ENCODE measurements at places on chromosomes 7 and 10.

GRCh38 chr7:66790725-66791124 is 50.2 kb downstream of the RABGEF1 start:
- no peak for DNase-seq

- DNase-seq = no peak
Observed at GRCh38 chr7:137360087-137360679, 16.6 kb upstream of the PTN start.

DNA sequence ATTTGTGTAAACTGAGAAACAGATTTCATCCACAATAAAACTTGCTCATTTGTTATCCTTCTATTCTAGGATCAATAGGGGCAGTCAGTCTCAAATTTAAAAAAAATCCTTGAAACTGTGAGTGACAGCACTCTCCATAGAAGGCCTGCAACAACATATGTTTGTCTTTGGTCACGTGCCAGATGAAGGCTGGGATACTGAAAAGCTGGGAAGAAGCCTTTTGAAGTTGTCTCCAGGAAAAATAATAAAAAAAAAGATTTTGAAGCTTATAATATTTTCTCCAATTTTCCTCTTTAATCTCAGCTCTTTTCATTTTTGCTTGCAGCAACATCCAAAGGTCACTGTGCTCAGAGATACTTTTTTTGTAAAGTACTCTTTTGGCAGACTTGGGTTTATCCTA is 128.6 kb upstream of the SLC26A5 start:
- no peak for DNase-seq

DNA sequence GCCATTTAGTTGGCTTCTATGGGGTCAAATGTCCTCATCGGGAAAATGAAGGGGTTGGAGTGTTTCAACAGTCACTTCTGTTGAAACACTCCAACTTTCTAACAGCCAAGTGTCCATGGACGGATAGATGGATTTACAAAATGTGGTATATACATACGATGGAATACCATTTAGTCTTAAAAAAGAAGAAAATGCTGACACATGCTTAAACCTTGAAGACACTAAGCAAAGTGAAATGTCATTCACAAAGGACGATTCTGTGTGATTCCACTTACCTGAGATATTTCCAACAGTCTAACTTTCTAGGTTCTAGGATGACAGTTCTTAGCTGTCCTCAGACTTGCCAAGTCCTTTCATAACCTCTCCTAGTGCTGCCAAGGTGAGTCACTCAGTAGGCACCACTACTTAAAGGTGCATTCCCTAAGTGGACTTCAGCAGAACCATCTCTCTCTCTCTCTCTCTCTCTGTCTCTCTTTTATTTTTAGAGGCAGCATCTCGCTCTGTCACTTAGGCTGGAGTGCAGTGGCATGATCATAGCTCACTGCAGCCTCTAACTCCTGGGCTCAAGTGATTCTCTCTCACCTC is 69.0 kb downstream of the DENND2A start:
- peak; percentile 79 for DNase-seq

DNA sequence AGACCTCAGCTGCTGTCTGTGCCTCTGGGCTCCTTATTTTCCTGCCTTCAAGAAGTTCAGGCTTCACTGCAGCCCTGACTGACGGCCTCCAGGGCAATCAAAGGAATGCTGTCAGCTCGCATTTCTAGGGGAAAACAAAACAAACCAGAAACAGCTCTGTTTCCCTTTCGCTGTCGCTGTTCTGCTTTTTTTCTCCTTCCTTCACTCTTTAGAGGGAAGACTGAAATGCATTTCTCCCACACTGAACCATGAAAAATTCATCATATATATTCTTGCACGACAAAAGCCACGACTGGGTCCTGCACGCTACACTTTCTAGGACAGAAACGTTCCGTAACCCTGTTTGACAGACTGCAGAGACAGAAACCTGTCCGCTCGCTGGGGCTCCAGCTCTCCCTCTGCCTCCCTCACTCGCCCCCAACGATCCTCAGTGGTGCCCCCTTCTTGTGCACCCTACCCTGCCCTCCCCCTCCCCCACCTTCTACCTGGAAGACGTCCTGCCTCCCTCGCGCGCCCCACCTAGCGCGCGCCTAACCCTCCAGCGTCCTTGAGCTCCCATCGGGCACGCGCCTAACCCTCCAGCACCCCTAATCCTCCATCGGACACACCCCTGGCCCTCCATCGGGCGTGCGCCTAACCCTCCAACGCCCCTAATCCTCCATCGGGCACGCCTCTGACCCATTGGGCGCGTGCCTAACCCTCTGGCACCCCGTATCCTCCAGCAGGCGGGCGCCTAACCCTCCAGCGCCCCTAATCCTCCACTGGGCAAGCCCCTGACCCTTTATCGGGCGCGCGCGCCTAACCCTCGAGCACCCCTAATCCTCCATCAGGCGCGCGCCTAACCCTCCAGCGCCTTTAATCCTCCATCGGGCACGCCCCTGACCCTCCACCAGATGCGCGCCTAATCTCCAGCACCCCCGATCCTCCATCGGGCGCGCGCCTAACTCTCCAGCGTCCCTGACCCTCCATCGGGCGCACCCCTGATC is 37.1 kb downstream of the SVOPL start:
- peak; percentile 31 for DNase-seq

DNA sequence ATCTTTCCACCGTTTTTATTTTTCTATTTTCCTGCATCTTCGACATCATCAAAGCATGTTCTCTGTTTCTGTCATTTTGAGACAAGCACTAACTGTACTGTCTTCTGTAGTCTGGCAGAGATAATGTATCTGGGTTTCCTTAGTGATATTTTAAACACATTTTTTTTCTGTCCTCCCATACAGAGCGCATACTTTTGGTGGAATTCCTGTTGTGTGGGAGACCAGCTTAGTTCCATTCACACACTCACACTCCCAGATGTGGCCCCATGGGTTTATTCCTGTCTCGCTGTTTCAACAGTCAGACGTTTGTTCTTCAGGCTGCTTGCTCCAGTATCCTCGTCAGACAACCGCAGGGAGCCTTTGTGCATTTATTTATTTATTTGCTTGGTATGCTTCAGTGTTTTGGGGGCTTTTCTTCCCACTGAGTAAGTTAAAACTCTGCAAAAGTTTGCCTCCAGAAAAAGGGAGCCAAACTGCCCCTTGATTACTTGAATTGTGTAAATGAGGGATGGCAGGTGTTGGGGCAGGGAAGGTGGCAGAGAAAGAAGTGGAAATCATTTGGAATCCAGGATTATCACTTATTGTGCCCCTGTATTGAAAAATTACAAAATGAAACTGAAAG is 456.8 kb upstream of the KLF6 start:
- no peak for DNase-seq

DNA sequence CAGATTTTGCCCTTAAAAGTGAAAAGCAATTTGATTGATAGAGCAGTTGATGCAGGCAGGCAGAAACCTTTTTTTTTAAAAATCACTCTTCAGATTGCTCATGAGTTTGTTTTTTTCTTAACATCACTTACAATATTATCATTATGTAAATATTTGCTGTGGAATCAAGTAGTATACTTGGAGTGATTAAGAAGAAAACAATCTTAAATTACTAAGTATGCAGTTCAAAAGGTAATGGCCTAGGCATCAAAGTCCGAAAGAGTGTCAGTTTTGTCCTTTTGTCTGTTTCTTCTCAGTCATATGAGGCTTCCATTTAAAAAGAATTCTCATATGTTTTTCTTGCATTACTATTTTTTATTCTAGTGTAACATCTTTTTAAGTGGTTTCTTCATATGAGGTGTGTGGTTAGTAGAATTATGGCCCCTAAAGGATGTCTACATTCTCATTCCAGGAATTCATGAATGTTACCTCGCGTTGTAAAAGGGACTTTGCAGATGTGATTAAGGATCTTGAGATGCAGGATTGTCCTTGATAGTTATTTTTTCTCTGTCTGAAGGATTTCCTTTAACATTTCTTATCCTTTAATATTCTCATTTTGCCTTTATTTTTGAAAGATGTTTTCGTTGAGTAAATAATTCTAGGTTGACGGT is 44.0 kb downstream of the BICC1 start:
- DNase-seq = peak; percentile 59

- DNase-seq = peak; percentile 67
Observed at GRCh38 chr10:22230158-22230833, 12.5 kb upstream of the EBLN1 start.

GRCh38 chr10:104435822-104436221 is 82.2 kb downstream of the CFAP58 start:
- DNase-seq = peak; percentile 69

- DNase-seq = no peak
Observed at GRCh38 chr10:88243836-88244730, 339.0 kb downstream of the RNLS start.

DNA sequence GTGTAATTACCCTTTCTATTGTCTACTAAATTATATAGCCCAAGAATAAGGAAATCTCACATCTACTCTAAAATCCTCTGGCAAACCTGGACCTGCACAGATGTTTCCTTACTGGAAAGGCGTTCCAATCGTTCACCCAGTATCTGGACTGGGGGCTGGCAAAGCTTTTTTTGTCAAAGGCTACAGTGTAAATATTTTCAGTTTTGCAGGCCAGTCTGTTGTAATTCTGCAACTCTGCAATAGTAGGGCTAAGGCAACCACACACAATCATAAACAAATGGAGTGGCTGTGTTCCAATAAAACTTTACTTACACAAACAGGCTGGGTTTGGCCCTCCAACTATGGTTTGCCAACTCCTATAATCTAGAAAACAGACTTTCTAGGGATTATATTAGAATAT is 56.2 kb downstream of the GLI3 start:
- DNase-seq = no peak

- DNase-seq = no peak
Observed at GRCh38 chr10:33812586-33812985, 478.1 kb upstream of the NRP1 start.

Data from bronchial epithelial cell (primary cell).